Stimulated activated CD8-positive, alpha-beta memory T cell treated with anti-CD3 and anti-CD28 coated beads, Interleukin-12 subunit alpha, Interleukin-12 subunit beta, amount 100 ng/mL, for 1 hour (primary cell): ENCODE measurements at places on chromosomes 1 and 21.

DNA sequence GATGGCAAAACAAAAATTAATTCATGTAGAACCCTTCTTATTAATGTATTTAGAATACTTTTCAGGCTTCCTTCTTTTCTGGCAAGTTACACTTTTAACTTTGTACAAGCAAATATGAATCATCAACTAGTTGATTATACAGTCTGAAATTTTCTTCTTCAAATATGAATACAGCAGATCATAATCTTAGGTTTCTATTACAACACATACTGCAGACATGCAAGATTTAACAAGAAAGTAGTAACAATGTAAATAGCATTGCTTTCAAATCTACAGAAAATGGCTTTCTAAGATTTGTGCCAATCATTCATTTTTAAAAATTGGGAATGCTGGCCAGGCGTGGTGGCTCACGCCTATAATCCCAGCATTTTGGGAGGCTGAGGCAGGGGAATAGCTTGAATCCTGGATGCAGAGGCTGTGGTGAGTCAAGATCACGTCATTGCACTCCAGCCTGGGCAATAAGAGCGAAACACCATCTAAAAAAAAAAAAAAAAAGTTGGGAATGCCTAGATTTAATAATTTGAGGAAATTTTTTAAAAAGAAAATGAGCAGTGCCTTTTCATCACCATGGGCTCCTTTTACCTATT is 68.4 kb upstream of the DPYD start:
- no peak for DNase-seq

GRCh38 chr1:245807306-245807705 is 652.5 kb downstream of the KIF26B start:
- no peak for DNase-seq

DNA sequence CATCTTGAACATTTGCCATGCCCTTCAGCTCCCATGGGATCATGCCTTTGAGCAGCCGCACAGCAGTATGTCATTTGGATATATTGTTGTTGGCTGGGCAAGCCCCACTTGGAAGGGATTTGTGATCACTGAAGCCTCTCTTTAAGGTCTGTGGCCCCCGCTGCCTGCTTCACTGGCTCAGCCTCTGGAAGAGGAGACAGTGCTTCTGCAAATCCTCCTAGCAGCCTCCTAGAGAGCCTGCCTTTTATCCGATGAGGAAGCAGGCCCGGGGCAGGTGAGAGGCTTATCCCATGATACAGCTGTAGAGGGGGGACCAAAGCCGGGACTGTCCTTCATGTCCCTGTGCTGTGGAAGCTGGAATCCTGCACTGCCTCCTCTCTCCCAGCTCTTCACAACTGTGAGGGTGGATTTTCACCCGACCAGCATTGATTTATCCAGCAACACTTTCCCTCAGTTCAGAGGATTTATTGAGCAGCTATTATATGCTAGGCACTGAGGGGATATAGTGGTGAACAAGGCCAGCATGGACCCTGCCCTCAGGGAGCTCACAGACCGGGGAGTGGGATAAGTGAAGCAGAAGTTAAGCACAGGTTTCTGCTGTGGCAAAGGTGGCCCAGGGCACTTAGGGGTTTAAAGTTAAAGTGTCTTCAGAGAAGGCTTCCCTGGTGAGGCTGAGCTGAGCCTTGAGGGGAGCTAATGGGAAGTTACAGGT is 3.9 kb downstream of the TMEM61 start:
- DNase-seq, result no peak

DNA sequence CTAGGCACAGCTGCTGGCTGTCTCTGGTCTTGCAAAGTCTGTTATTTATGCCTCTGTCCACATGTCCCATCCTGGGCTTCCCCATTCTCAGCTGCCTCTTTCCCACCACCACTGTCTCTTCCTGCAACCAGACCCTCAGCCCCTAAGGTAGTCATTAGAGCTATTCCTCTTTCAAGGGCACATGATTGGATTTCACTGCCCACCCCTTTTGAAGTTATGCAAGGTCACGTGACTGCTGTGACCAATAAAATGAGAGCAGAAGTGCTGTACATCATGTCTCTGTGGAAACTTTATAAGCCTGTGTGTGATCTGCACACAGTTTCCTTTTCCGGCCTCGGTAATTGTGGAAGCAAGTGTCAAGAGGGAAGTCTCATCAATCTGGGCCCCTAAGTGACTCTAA is 136.6 kb upstream of the HMGB4 start:
- no peak for DNase-seq

DNA sequence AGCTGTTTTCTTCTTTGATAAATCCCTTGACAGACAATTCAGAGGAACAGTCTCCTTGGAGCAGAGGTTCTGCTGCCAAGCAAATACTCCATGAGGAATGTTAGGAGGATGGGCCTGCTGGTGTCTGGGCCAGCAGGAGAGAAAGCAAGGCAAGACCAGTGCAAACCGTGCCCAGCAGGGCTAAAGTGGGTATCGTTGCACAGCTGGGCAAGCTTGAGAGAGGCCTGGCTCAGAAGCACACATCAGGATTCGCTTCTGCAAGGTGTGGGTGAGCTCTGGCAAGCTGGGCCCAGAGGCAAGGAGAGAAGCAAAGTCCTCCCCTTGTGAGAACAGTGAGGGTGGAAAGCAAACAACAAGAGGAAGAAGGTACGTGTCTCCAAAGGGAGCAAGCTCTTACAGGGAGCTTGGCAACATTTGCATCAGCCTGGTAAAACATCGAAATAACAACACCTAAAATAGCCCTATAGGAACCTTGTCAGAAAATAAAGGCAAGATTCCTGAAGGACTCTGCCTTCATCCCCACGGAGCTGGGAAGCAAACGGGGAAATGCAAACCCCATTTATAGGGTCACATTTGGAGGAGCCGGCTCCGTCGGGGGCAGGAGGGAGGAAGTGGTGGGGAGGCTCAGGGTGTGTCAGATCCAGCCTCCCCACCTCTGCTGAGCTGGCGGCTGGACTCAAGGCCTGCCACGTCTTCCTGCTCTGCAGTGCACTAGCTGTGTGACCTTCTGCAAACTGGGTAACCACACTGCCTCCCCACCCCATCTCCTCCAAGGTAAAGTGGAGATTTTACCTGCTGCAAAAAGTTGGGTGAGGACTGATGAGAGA is 62.3 kb upstream of the HIVEP3 start:
- no peak for DNase-seq

GRCh38 chr1:164601399-164602100 is 42.6 kb downstream of the PBX1 start:
- DNase-seq, result no peak

- DNase-seq, result no peak
Measured at GRCh38 chr1:39949891-39950290, 5.1 kb upstream of the MFSD2A start.

- no peak for DNase-seq
Measured at GRCh38 chr1:151144474-151145303, 1.7 kb downstream of the SEMA6C start.

GRCh38 chr1:15961492-15961891 is 14.4 kb downstream of the ZBTB17 start:
- DNase-seq, result no peak

- DNase-seq, result no peak
Measured at GRCh38 chr21:34559089-34559631, 47.1 kb upstream of the KCNE1 start.

DNA sequence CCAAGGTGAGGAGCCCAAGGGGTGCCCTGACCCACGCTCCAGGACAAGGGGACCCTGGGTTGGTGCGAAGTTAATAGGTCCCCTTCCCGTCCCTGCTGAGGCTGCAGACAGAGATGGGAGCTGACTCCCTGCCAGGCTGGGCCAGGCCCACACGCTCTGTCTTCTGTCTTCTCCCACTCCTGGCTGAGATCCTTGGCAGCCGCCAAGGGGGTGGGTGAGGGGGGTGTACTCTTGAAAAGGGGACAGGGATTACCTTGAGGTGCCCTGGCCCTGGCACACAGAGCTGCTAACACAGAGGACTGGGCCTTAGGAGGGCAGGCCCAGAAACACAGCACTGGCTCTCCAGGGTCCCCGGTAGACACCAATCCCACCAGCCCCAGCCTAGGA is 11.0 kb upstream of the CTRC start:
- no peak for DNase-seq

DNA sequence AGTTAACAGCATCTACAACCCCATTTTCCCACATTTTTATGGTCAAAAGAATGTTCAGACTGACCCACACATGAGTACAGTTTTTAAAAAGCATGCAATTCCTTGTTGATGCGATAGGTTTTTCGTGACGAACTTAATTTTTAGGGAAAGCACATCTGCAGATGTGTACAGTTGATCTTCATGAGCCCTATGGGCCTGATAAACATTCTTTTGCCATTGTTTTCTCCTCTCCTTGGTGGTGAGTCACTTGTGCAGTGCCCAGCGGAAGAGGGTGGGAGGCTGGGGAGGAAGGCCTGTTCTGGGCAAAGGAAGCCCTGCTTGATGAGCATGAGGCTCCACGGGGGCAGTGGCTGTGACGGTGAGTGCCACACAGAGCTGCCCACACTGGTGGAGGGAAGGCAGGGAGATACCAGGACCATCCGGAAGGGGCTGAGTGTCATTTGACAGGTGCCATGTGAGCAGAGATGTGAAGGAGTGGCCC is 5.3 kb downstream of the ARF1 start:
- no peak for DNase-seq

DNA sequence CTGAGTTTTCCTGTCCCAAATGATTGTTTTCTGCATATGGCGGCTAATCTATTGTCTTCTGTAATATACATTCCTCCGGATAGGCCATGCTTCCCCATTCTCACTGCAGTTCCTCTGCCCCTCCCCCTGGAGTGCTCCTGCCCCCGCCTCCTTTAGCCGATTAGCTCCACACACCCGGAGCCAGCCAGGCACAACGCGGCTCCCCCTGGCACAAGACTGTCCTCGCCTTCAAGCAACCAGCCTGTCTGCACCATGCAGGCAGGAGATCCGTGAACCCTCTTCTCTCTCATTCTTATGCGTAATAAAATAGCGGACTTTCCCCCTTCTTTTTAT is 18.0 kb downstream of the SERTAD4 start:
- DNase-seq, result no peak

- DNase-seq, result no peak
Measured at GRCh38 chr1:75237316-75237715, 103.1 kb downstream of the LHX8 start.

GRCh38 chr1:36922071-36922470 is 112.2 kb downstream of the GRIK3 start:
- DNase-seq, result no peak

DNA sequence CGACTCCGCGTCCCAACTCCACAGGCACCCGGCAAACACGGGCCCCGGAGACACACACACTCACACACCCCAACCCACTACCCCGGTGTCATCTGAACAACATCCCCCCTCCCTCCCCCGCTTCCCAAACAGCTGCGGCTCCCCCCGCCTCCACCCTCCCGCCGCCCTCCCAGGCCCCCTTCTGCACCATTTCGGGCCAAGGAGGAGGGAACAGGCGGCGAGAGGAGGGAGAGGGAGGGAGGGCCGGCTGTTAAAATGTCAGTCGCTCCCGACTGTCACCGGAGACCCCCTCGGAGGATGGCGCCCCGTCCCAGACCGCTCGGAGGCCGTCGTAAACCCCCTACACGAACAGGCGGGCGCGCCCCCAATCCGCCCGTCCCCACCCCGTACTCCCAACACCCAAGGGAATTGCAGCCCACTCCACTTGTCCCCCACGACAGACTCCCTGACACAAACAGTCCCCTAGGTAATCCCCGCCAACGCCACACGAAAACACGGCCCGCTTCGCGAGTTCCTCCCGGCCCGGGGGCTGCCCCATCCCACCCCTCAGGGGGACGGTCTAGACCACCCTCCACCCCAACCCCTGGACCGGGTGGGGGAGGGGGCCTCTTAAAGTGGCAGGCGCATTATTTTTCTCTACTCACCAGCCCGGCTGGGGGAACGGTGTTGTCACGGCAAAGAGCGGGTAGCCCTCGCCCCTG is 583 bp downstream of the MEF2D start:
- DNase-seq, result no peak

DNA sequence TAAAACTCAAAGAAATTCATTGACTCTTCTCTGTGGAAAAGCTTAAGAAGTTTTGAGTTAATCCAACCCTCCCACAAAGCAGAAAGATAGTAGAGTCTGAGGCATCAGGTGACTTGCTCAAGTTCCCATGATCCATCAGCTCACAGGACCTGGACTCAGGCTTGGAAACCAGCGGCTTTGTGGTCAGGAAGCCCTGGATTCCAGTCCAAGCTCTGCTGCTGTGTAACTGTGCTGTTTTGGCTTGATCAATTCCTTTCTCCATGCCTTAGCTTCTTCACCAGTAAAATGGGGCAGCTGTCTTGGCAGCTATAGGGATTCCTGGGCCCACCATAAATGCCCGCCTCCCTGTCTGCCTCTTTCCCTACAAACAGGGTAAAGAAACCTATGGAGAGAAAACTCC is 180.2 kb downstream of the HIVEP3 start:
- DNase-seq, result no peak

DNA sequence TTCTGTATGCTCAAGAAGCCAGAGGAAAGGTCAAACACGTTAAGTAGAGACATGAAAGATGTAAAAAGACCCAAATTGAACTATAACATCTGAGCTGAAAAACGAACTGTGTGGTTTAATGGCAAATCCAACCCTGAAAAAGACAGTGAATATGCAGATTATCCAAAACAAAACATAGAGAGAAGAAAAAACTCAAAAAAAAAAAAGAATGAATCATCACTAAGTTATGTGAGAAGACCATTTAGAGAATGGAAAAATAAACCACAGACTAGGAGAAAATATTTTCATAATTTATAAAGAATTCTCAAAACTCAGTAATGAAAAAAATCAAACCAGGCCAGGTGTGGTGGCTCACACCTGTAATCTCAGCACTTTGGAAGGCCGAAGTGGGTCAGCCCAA is 253.3 kb downstream of the PLPP3 start:
- no peak for DNase-seq

DNA sequence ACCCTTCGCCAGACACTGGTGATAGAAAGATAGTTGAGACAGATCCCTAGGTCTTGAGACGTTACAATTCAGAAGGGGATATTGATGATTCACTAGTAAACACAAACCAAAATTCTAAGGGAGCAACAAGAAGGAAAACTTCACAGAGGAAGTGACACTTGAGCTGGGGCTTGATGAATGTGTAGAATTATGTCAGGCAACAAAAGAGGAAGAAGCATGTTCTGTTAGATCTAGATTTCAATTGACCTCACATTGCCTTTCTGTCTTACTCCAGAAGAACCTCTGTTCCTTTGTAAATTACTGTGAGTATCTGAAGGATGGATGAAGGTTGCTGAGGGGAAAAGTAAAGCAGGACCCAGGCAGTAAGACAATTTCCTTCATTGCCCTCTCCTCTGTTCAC is 328.2 kb downstream of the KCTD3 start:
- no peak for DNase-seq

GRCh38 chr1:199152676-199153075 is 513.8 kb downstream of the PTPRC start:
- no peak for DNase-seq

DNA sequence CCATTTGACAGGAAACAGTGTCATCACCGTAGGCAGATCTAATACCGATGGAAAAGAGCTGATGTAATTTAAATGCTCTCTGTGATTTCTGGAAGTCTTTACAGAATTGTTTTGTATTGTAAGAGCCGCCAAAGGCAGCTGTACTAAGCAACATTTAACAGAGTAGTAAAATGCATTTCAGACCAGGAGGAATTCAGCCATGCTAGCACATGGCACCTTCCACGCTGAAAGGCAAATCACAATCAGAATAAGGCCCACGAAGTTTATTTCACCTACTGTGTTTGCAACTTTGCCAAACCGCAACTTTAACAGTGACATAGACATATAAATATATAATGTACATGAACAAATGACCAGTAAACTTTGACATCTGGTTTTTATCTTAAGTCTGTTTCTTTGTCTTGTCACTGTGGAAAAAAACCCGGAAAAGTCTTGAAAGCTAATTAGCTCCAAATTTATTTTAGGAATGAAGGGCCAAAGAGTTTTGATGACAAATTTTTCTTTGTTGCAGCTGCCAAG is 26.1 kb upstream of the DISC1 start:
- no peak for DNase-seq
